ENCODE measurements at places on chromosomes 5 and 9.
A peak's percentile ranks its signal among the peaks of the same experiment; 100 is the strongest.

- DNase-seq: no peak
These were observed 96.7 kb downstream of the NRG2 start for GRCh38 chr5:139946440-139946839.

- no peak for DNase-seq
These were observed 318.4 kb downstream of the GADD45G start for GRCh38 chr9:89923174-89923573.

DNA sequence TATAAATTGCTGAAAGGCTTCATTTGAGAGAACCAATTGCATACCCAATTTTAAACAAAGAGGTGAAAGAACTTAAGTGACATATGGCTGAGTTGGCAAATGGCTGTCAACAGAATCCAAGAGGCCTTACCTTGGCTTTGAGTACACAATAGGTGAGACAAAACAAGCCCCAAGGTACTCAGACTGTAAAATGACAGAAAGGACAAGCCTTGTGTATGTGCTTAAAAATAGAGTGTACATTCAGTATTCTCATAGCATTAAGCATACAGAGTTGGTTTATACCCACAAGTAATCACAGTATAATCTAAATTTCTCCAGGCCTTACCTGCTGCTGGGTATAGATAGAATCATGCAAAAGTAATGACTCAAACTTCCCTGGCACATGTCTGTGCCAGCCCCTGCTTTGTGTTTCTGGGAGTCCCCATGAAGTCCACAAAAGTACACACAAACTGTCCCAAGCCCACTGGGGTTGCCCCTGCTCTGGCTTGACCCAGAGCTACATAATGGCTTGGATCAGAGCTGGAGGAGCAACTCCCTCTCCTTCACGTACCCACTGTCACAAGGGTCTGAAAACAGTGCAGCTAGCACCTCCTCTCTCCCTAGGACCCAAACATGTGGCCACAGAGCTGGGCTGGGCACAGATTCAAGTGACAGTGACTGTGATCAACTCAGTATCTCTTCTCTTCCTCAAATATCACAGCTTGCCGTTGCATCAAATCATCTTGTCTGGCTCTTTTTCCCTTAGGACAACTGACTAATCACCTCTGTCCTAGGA lies 250.8 kb downstream of the ENC1 start:
- DNase-seq: no peak

GRCh38 chr5:104817127-104817526 lies 1254.5 kb upstream of the NUDT12 start:
- no peak for DNase-seq

- no peak for DNase-seq
These were observed 332.5 kb upstream of the RPS23 start for GRCh38 chr5:82610686-82611085.

- peak; percentile 52 for DNase-seq
These were observed 3.0 kb upstream of the HNRNPAB start for GRCh38 chr5:178201221-178201926.

- DNase-seq: no peak
These were observed 75.3 kb downstream of the COL23A1 start for GRCh38 chr5:178514851-178515418.

GRCh38 chr9:60545346-60545877 lies 368.8 kb upstream of the SPATA31A5 start:
- DNase-seq: no peak

All from foreskin fibroblast (primary cell).